ENCODE measurements at places on chromosomes 4 and X.

DNA sequence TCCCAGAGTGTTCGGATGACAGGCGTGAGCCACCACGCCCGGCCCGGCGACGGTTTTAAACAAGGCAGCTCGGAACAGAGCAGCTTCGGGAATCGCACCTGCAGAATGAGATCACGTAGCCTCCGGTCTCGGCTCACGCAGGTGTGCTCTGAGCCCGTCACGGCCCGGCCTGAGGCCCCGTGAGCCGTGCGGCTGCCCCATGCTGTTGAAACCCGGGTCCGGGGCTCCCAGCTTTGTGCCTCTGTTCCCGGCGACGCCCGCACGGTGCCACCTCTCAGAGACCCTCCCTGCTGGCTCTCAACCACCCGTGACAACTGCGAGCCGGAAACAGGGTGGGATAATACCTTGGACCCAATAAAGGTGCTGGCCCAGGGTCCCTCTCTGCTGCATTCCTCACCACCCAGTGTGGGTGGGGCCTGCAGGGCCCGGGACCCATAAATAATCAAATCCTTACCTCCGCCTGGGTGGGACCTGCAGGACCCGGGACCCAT is 13.4 kb upstream of the PLCXD1 start:
- no peak for DNase-seq

GRCh38 chr4:3852309-3852708 is 86.1 kb downstream of the ADRA2C start:
- DNase-seq: no peak

GRCh38 chr4:138919094-138919936 is 96.3 kb upstream of the NOCT start:
- DNase-seq: no peak

DNA sequence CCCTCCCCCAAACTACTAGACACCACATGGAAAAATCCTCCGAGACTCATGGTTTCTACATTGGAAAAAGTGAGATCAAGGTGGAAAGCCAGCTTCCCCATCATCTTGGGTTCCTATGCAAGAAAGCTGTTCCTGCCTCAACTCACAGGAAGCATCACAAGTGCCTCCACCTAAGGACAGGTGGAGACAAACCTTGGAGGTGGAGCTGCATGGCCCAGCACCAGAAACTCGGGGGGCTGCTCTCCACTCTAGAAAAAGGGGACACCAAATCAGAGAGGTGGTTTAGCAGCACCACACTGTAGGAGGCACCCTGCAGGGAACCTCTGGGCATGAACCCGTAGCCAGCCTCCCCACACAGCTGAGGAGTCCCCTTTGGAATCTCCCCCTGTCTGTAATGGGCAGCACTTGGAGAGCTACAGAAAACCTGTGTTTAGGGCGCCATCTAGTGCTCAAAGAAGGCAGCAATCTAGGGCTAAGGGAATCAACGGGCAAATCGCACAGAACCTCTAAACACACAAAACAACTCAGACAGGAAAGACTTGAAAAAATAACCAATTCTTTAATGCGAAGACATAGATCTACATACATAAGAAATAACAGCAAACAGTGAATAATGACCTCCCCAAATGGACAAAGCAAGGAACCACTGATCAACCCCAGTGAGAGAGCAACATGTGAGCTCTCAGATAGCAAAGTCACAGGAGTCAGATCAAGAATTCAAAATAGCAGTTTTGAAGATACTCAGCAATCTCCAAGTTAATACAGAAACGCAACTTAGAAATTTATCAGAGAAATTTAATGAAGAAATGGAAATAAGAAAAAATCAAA is 37.0 kb upstream of the ZBTB33 start:
- DNase-seq: no peak

DNA sequence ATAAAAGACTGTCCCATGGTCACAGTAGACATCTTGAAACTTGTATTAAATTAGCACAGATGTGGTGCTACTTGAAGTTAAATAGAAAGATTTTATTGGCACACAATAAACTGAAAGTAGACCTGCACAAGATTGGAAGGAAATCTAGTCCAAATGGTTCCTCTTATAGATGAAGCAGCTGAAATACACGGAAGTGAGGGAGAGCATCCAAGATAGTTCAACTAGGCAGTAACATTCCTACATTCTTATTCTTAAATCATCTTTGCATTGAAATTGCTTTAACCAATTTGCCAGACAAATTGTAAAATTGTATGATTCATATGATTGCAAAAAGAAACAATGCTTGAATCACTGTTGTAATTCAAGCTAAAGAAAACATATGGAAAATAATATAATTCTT is 87.6 kb upstream of the VCX3B start:
- DNase-seq: no peak

- DNase-seq: no peak
Observed at GRCh38 chrX:14616836-14617235, 87.5 kb downstream of the GLRA2 start.

DNA sequence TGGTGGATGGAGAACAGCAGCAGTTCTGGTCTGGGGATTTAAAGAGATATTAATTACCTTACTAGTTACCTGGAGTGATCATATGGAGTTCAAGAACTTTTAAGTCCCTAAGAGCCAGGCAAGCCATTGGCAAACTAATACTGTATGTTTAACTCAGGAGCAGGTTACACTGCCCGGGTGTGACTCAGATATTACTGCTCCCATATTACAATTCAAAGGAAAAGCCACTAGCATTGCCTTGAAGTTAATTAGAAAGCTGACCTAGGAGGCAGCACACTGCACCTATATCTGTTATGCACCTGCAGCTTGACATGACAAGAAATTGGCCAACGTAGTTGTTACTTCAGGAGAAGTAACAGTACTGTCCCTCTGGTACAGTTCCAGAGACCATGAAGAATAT is 47.2 kb downstream of the GRK4 start:
- DNase-seq: no peak

DNA sequence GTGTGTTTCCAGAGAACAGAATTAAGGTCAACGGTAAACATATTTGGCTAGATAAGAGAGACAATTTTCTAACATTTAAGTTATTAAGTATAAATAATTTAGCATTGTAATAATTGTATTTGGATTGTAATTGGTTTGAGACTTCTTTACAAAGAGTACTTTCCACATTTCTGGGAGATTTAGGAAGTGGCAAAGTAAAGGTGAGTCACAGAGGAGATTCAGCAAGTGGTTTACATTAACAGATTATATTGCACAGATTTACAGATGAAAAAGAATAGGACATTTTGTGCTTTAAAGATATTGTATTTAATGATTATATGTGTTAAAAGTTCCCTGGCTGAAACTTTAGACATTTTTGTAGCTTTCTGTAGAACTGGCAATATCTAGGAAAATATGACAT is 584.4 kb upstream of the AADAT start:
- no peak for DNase-seq

- no peak for DNase-seq
Observed at GRCh38 chrX:94058728-94059382, 384.8 kb downstream of the FAM133A start.

DNA sequence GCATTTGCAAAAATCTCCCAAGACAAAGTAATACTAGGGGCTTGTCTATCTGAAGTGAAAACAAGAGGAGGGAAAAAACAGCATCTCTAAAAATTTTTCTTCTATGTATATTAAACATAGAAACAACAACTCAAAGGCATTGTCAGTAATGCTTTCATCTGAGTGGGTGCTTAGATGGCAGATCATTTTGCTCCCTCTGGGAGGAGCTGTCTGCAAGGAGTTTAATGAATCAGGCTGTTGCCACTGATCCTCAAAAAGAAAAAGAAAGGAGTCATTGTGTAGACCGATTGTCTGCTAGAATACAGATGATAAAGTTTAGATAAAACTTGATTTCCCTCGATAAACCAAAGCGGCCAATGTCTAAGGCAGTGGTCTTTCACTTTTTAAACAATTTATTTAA is 49.7 kb upstream of the KLHL8 start:
- DNase-seq: no peak

GRCh38 chr4:88765729-88766128 is 68.1 kb upstream of the NAP1L5 start:
- DNase-seq: no peak

DNA sequence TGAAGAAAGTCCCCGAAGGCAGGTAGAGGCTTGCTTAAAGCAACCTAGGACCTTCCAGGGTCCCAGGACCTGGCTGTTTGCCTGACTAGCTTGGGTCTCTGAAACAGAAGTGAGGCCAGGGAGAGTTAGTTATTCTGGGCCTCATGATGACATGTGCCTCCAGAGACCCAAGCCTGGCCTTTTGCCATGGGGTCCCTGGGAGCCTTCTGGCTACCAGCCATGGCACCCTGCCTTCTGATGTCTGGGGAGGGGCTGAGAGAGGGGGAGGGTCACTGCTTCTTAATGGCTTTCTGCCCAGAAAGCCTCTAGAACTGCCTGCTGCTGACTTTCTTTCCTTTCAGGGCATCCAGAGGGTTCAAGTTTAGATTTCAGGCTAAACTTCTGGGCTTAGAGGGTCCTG is 1.0 kb upstream of the STARD8 start:
- DNase-seq: no peak

DNA sequence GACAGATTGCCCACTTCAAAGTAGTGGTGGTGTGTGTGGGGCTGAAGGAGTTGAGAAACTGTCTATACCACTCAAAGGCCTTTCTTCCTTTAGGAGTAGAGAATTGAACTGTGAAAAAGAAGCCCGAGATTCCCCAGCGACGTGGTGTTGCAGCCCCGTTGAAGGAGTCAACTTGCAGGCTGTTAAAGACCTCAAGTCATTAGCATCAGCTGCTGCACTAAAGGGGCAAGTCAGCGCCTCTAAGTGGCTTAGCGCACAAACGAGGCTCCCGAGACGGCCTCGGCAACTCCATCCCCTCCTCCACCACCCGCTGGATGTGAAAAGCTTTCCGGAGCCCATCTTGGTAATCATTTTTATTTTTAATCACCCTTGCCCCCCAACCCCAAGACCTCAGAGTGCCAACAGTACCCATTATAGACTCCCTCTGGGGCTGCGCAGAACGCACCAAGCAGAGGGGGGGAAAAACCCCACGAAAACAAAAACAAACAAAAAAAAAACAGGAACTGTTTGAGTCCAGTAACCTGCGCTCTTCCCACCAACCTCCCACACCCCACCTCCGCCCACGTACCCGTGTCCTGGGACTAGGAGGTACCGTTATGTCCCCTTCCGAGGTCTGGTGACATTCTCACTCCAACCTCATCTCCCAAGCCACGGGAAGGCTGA is 913 bp upstream of the PRDM8 start:
- no peak for DNase-seq

- no peak for DNase-seq
Observed at GRCh38 chrX:131060147-131060546, 2.0 kb downstream of the ARHGAP36 start.

GRCh38 chr4:115219315-115219860 is 106.0 kb upstream of the NDST4 start:
- no peak for DNase-seq

- DNase-seq: no peak
Observed at GRCh38 chr4:89619206-89619962, 217.6 kb downstream of the SNCA start.

DNA sequence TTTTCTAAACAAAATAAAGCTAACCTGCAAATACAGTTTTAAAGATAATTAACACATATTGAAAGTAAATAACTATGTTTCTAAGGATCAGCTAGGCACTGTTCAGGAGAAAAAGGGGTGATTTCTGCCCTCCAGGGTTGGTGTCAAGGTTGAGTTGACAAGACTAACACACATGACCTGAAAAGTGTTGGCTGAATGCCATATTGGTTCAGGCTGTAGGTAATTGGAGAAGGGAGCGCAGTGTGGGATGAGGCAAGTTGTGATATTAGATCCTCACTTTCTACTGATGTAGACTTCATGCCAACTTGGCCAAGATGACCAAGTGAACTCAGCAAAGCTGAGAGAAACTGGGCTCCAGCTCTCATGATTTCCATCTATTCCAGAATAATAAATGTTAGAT is 42.2 kb downstream of the PPM1K start:
- no peak for DNase-seq

- no peak for DNase-seq
Observed at GRCh38 chrX:148541584-148541940, 41.1 kb downstream of the AFF2 start.

- DNase-seq: no peak
Observed at GRCh38 chr4:67549123-67549522, 3.8 kb upstream of the CENPC start.

DNA sequence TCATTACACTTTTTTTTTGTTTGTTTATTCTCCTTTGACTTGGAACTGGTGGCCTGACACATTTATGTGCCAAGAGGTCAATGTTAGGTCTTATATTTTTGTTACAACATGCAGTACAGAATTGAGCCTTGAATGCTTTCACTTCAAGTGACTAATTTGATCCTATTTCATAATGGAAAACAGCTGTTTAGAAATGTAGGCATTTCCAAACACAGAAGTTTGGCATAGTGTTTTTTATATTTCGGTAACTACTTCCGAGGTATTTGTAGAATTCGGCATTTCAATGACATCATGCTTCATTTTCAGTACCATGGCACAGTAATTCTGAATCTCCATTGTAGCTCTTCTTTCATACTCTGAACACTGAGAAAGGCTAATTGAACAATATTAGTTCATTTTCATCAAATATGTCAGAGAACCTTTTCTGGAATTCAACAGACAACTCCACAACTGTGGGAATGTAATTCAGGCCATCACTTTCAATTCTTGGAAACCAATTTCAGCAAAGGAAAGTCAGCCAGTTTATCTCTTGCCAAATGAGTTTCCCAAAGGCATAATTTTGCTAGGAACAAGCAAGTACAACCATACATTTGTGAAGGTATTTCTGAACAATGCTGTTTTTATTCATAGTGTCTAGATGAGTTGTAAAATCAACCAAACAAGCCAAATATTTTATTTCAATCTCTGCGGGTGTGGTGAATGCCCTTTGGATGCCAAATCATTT is 11.4 kb downstream of the FAM120C start:
- DNase-seq: no peak

GRCh38 chrX:39599339-39599738 is 498.4 kb downstream of the BCOR start:
- DNase-seq: no peak

DNA sequence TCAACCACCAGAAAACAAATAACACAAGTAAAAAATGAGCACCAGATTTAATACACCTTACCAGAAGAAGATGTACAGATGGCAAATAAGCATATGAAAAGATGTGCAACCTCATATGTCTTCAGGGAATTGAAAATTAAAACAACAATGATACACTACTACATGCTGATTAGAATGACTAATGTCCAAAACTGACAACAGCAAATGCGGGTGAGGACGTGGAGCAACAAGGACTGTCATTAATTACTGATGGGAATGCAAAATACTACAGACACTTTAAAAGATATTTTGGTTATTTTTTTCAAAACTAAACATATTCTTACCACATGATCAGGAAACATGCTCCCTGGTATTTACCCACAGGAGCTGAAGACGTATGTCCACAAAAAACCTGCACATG is 140.3 kb downstream of the FRYL start:
- DNase-seq: no peak

DNA sequence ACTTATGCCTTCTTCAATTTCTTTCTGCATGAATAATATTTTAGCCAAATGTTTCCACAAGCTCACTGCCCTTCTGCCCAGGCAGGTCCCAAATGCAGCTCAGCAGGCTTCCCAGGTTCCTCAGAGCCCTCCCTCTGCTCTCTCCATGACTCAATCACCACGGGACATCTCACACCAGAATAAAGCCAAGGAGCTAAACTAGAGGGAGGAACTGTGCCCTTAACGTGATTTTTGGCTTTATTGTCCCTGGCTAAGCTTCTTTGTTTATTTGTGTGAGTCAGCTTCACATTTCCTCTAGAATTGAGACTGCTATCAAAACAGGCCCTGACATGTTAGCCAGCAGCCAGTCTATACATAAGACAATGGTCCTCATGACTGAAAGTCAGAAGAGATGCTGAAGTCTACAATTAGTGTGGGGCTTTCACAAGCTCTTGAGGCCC is 186.4 kb upstream of the GALNT7 start:
- DNase-seq: no peak

GRCh38 chr4:168978001-168978700 is 31.9 kb downstream of the CBR4 start:
- DNase-seq: no peak

Data from stimulated activated CD8-positive, alpha-beta memory T cell treated with anti-CD3 and anti-CD28 coated beads, Interleukin-4, amount 100 ng/mL, for 1 hour (primary cell).